B cell (primary cell): ENCODE measurements at places on chromosomes 12 and 14. TPM values are rescaled to one million over a fixed set of nuclear protein-coding genes. Genes with fewer than 3 reads are reported as not detected.
A peak's percentile ranks its signal among the peaks of the same experiment; 100 is the strongest.

GRCh38 chr12:121238086-121238485 is 28.2 kb downstream of the P2RX4 start:
- no peak for DNase-seq

- peak; percentile 5 for DNase-seq
These were observed 213.5 kb upstream of the SLC38A2 start for GRCh38 chr12:46585854-46586621.

DNA sequence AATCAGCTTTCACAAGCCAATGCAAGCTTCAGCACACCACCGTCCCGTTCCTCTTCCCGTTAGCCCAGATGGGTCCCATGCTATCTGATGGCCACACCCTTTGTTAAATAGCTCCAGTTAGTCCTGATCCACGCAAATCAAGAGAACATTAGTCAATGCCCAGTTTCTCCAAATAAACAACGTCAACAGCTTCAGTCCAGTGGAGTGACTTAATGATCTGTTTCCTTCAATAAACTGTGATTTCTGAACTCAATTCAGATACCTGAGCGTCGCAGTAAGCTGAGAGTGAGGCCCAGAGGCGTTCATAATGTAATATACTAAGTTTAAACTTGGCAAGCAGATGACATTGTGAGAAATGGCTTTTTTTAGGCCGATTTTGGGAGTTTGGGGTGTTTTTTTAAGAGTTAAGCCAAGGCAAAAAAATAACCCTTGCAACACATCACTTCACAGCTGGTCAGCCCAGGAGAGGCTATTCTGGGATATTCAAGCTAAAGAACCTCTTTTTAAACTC is 112.3 kb downstream of the ZFP36L1 start:
- DNase-seq, result no peak

- no peak for DNase-seq
These were observed 15.4 kb upstream of the PAPLN start for GRCh38 chr14:73221945-73222344.

GRCh38 chr14:28120391-28120790 is 646.2 kb upstream of the FOXG1 start:
- no peak for DNase-seq

GRCh38 chr12:3622822-3623690 is 129.9 kb downstream of the CRACR2A start:
- DNase-seq, result peak; percentile 36

DNA sequence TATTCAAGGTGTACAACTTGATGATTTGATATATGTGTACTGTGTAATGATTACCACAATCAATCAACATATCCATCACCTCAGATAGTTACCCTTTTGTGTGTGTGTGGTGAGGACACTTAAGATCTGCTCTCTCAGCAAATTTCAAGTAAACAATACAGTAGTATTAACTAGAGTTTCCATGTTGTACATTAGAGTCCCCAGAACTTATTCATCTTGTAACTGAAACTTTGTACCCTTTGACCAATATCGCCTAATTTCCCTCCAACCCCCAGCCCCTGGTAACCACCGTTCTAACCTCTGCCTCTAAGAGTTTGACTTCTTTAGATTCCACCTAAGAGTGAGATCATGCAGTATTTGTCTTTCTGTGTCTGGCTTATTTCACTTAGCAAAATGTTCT is 12.1 kb downstream of the ADCK1 start:
- no peak for DNase-seq

GRCh38 chr12:5022465-5023061 is 21.1 kb upstream of the KCNA5 start:
- DNase-seq, result peak; percentile 78

GRCh38 chr12:80059875-80060274 is 39.5 kb upstream of the OTOGL start:
- no peak for DNase-seq

- DNase-seq, result no peak
These were observed 10.7 kb downstream of the TFCP2 start for GRCh38 chr12:51162217-51162616.

- DNase-seq, result no peak
These were observed 5.1 kb downstream of the ANKRD52 start for GRCh38 chr12:56253091-56253490.

DNA sequence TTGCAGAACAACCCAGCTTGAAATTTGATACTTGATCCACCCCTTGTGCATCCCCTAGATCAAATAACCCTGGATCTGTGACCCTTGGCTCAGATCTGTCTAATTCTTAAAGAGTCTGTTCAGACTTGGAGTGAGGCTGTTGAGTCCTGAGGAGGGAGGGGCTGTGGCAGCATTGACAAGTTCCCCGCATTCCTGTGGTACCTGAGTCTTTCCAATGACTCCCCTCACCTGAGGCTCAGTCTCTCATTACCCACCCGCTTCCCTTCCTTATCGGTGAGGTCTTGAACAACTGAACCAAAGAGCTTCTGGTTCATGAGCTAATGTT is 16.1 kb upstream of the HDAC7 start:
- DNase-seq, result no peak

GRCh38 chr12:59600171-59600570 is 4.3 kb downstream of the SLC16A7 start:
- no peak for DNase-seq

- no peak for DNase-seq
These were observed 62.6 kb downstream of the ELK3 start for GRCh38 chr12:96256672-96257361.

GRCh38 chr14:54168489-54168888 is 211.9 kb upstream of the BMP4 start:
- DNase-seq, result no peak

- peak; percentile 14 for DNase-seq
These were observed 43.8 kb upstream of the PNMA1 start for GRCh38 chr14:73757876-73758391.

GRCh38 chr12:21459474-21459873 is 22.0 kb downstream of the PYROXD1 start:
- no peak for DNase-seq

DNA sequence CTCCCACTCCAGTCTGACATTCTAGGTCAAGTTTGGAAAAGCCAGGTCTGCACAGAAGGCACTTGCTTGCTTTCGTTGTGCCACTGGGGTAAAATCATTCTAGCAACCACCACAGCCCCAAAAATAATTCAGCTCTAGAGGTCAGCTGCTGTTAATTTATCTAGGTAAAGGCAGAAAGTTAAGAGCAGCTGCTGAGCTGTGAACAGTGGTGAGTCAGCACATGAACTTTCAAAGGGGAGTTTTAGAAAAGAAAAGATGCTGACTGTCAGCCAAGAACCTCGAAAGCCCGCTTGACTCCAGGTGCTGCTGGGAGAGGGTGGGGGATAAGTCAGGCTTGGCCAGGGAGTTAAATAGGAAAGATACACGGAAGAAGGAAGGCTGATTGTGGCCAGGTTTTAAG is 12.7 kb downstream of the CCDC197 start:
- no peak for DNase-seq

DNA sequence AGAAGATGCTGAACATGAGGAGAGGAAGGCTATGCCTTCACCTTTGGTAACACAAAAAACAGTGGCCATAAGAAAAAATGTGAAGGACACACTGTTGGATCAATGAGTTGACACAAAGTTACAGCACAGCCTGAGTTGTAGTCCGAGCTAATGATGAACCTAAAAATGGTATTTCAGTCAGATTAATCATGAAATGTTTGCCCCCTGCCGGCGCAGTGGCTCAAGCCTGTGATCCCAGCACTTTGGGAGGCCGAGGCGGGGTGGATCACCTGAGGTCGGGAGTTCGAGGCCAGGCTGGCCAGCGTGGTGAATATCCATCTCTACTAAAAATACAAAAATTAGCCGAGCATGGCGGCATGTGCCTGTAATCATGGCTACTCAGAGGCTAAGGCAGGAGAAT is 1.3 kb upstream of the CAPRIN2 start:
- DNase-seq, result peak; percentile 6

DNA sequence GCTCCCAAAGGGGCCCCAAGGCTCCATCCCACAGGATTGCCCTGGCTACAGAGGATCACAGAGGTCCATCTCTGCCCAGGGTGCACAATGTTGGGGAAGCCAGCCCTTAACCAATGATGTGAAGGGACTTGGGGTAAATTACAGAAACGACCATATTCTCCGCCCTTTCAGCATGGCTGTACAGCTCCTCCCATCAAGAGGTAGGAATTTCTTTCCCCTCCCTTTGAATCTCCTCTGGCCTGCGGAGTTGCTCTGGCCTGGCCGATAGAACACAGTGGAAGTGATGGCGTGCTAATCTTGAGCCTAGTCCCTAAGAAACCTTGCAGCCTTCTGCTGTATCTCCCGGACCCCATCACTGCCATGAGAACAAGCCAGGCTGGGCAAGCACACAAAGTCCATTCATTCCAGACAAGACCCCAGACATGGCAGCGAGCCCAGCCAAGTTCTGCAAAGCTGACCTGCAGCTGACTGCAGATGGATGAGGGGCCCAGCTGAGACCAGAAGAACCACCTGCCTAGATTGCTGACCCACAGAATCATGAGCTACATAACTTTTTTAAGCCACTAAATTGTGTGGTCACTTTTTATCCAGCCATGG is 6.9 kb upstream of the IFI27 start:
- DNase-seq, result no peak

GRCh38 chr12:39619316-39619659 is 315 bp downstream of the ABCD2 start:
- DNase-seq, result no peak

DNA sequence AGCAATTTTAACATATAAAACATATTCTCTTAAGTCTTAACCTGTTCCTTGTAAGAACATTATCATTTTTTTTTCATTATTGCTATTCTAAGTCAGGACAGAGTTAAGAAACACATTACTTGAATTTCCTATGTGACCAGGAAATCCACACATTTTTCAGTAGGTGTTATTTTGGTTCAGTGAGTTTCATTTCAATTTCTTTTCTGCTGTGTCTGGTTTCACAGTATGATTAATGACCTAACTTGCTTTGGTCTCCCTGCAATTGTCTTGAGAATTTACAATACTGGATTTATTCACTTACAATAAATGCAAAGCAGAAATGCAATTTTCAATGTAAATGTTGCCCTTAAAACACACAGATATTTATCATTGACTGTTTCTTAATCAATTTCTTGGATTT is 396.9 kb upstream of the TMTC1 start:
- no peak for DNase-seq

DNA sequence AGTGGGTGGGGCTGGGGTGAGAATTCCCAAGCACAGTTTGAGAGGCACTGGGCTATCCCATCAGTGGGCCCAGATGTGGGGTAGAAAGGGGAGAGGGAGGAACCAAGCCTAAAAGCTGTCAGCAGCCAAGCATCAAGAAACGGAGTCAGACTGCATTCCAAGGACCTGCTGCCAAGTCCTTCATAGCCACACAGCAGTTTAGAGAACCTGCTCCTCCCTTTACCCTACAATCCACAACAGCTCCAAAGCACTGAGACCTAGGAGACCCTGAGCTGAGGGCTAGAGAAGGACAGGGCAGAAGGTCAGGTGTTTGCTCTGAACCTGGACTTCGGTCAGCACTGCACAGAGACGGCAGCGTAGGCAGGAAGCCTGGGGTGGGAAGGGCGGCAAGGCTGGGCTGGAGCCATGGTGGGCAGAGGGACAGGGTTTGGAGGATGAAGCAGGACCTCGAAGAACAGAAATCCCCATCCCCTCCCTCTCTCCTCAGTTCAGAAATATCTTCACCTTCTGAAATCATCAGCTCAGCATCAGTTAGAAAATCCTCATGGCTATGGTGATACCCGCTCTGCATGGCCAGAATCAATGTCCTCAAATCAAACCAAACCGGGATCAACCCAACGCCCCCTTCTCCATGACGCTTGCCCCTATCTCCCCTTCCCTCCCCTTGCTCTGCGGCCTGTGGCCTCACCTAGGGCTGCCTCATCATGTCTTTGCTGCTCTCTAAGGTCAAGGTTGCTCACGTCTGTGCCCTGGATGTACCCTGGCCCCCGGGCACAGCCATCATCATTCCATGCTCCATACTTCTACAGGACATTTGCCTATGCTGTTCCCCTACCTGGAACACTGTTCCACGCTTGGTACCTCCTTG is 12.9 kb upstream of the SERPINA4 start:
- DNase-seq, result no peak

DNA sequence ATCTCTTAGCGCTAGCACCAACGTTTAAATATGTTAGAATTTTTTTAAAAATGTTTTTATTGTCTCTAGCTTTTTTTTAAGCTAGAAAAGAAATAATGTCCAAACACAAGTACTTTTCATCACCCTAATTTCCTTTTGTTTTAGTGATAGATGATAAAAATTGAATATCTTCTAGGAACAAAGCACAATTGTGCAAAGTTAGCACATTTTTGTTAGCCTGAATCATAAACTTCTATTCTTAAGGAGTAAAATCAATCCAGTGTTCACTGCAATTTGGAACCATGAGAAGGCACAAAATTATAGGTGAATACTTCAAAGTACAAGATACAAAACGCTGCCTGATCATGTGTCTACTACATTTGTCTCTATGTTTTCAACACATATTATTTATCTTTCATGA is 408.5 kb upstream of the RPL10L start:
- DNase-seq, result no peak

DNA sequence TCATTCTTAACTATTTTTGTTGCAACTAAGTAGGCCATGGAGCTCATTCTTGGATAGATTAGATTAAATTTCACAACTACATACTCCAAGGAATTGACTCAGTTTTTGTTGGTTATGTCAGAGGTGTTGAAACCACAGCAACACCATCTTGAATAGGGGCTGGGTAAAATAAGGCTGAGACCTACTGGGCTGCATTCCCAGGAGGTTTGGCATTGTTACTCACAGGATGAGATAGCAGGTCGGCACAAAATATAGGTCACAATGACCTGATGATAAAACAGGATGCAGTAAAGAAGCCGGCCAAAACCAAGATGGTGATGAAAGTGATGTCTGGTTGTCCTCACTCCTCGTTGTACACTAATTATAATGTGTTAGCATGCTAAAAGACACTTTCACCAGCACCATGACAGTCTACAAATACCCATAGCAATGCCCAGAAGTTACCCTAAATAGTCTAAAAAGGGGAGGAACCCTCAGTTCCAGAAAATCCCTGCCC is 20.9 kb downstream of the DMAC2L start:
- DNase-seq, result no peak

GRCh38 chr12:6647083-6647604 is at the start of gene ACRBP:
ACRBP (minus strand) TSS chr12:6647432; CDS start chr12:6647366, 66 bp downstream.
- peak; percentile 73 for DNase-seq

DNA sequence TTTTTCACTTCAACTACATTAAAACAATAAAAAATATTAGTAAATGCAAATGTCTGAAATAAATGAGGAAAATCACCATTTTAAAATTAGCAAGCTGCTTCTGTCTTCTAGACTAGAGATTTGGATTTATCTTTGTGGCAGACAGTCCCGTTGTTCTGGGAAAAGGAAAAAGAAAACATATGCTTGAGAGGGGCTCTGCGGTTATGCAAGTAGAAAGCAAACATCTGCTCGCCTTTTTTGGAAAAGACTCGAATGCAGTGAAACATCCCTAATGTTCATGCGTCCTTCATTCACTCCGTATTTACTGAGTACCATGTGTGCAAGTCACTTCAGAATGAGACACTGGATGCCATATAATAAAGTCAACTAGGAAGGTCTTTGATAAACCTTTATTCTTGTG is 44.9 kb downstream of the IFNG start:
- no peak for DNase-seq

- no peak for DNase-seq
These were observed 65.1 kb upstream of the SLCO1B1 start for GRCh38 chr12:21065845-21066244.

The EML5 gene
- 6.5 and 6.9 TPM in 2 replicates for total RNA-seq

The SERPINA10 gene
- not detected in 2 replicates for total RNA-seq

The CEBPE gene
- 0.37 TPM in 1 of 2 replicates, not detected in the other for total RNA-seq

The YEATS4 gene
- total RNA-seq, result 15.2 and 18.0 TPM in 2 replicates

The SSTR1 gene
- total RNA-seq, result not detected in 2 replicates

The KCNK13 gene
- not detected in 2 replicates for total RNA-seq

The SDR9C7 gene
- total RNA-seq, result 0.22 TPM in 1 of 2 replicates, not detected in the other

The DBX2 gene
- not detected in 2 replicates for total RNA-seq

The ARHGAP9 gene
- total RNA-seq, result 154 and 161 TPM in 2 replicates

The RPL6 gene
- 1,537 and 1,621 TPM in 2 replicates for total RNA-seq
